ENCODE measurements at places on chromosomes 11 and 22. TPM values are rescaled to one million over a fixed set of nuclear protein-coding genes. Genes with fewer than 3 reads are reported as not detected.

GRCh38 chr22:41410311-41410751 lies 28.6 kb downstream of the TEF start:
- DNase-seq = peak; percentile 65

- DNase-seq = no peak
These were observed 64.3 kb upstream of the ZC3H12C start for GRCh38 chr11:110028921-110029320.

- no peak for DNase-seq
These were observed 134.7 kb downstream of the PAX6 start for GRCh38 chr11:31676280-31676982.

KDELR3 gene
- total RNA-seq = 9.2 TPM

GRCh38 chr11:2669634-2670469 lies 29.9 kb downstream of the KCNQ1OT1 start:
- DNase-seq = peak; percentile 28

DNA sequence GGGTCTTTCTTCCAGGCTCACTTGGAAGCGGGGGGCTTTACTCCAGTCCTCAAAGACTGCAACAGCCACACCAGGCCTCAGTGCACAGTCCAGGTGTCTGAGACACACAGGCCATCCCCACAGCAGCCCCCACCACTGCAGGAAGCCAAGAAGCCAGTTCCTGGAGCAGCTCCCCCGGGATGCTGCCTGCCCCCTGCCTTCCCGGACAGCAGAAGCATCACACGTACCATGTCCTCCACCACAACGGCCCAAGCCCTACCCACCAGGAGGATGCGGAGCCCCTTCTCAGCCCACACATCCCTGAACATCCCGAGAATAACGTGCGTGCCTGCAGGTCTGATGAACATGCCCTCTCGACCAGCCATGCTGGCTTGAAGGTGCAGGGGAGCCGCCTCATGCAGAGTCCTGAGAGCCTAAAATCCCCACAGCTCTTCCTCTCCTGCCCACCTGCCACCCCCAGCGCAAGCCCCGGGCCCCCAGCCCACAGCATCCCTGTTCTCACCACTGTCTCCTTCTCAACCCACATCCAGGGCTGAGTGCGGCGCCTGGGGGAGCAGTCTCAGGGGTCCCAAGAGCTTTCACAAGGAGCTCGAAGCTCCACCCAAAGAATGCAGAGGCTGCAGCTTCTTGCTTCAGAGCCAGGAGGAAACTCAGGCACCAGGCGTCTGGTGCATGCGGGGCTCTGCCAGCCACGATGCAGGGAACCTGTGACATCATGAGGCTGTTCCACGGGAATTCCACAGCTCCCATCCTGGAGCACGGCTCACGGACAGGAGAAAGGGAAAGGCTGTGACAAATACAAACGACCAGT lies 209.6 kb downstream of the BRD1 start:
- no peak for DNase-seq

HPX gene
- total RNA-seq = 0.20 TPM

DNA sequence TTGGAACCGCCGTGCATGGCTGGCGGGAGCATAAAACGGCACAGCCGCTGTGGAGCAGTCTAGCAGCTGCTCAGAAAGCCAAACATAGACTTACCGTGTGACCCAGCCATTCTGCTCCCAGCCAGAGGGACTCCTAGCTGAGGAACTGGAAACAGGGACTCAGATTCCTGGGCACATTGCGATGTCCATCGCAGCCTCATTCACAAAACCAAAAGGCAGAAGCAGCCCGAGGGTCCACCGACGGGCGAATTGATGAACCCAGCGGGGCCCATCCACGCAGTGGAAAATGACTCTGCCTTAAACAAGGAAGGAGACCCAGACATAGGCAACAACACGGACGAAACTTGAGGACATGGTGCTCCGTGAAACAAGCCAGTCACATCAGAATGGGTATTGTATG lies 5.7 kb upstream of the MUC5B start:
- no peak for DNase-seq

- no peak for DNase-seq
These were observed 16.6 kb downstream of the CAPRIN1 start for GRCh38 chr11:34068111-34068510.
